ENCODE measurements at places on chromosomes 13 and 19. TPM values are rescaled to one million over a fixed set of nuclear protein-coding genes. Genes with fewer than 3 reads are reported as not detected.
A peak's percentile ranks its signal among the peaks of the same experiment; 100 is the strongest.

DNA sequence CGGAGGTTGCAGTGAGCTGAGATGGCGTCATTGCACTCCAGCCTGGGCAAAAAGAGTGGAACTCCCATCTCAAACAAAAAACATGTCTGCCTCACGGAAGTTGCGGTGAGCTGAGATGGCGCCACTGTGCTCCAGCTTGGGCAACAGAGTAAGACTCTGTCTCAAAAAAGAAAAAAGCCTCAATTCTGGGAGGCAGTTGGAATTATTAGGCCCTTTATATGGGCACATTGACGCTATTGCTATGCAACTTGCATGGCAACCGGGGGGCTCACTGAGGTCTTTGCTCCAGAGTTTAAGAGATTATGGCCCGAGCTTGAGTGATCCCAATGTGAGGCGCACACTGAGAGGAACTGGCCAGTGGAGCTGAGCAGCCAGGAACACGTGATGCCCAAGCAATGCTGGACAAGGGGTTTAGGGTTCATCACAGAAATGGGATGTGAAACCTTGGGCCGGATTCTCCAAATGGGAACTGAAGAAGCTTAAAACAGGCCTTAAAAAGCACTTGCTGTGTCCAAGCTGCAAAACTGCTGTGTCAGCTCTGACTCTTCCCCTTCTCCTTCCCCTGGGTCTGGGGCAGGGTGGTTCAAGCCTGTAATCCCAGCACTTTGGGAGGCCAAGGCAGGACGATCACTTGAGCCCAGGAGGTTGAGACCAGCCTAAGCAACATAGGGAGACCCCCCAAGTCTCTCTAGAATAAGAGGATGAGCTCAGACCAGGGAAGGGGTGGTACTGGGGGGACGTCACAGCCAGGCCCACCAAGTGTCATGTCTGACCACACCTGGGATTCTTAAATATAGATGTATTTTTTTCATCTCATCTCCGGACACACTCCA is 2.5 kb downstream of the FTL start:
- H3K36me3 ChIP-seq = peaks cover 7% of the 10 kb centered on the region
- H3K4me3 ChIP-seq = peak overlapping the region; percentile 100
- H3K27me3 ChIP-seq = no peaks in the 10 kb centered on the region
- peak overlapping the region; percentile 86 for H3K27ac ChIP-seq

- H3K36me3 ChIP-seq = peaks cover 7% of the 10 kb centered on the region
- no peak overlapping the region for H3K27ac ChIP-seq
- peak; percentile 60 for DNase-seq
- no peak overlapping the region for H3K4me3 ChIP-seq
- H3K27me3 ChIP-seq = no peaks in the 10 kb centered on the region
Observed at GRCh38 chr19:18168673-18169381, 4.8 kb upstream of the IFI30 start.

- H3K4me1 ChIP-seq = peaks cover 78% of the 10 kb centered on the region
- H3K36me3 ChIP-seq = no peaks in the 10 kb centered on the region
- peak overlapping the region; percentile 84 for H3K4me3 ChIP-seq
- DNase-seq = no peak
- no peaks in the 10 kb centered on the region for H3K27me3 ChIP-seq
- peak overlapping the region; percentile 94 for H3K27ac ChIP-seq
Observed at GRCh38 chr19:38663957-38664502, 16.6 kb downstream of the ACTN4 start.

- H3K36me3 ChIP-seq = no peaks in the 10 kb centered on the region
- no peak overlapping the region for H3K4me3 ChIP-seq
- H3K27me3 ChIP-seq = peaks cover 25% of the 10 kb centered on the region
Observed at GRCh38 chr19:29492769-29493168, 33.0 kb upstream of the VSTM2B start.

The MCF2L gene
- 0.56 TPM for total RNA-seq

The CLEC4G gene
- not detected for total RNA-seq
